ENCODE measurements at places on chromosomes 6 and 20.

DNA sequence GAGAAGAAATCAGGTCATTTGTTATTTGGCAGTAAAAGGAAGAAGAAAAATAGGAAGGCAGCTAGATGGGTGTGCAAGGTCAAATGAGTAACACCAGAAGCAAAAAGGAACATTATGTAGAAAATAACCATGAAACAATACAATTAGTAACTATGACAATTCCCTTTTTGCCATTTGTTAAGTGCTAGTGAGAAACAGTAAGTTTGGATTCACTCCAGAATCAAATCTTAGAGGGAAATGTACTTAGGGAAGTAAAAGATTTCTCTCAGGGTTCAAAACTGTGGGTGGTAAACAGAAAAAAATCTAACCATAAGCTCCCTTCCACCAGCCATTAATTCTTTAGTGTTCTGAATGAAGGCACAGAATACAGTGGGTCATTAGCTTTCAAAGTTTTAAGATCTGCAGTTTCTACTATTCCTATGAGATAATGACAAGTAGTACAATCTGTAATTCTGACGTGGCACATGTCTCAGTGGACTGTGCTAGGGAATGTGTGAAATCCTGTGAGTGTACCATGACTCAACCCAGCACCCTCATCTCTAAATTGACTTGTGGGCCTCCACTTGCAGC lies 17.1 kb downstream of the REPS1 start:
- no peak for DNase-seq

DNA sequence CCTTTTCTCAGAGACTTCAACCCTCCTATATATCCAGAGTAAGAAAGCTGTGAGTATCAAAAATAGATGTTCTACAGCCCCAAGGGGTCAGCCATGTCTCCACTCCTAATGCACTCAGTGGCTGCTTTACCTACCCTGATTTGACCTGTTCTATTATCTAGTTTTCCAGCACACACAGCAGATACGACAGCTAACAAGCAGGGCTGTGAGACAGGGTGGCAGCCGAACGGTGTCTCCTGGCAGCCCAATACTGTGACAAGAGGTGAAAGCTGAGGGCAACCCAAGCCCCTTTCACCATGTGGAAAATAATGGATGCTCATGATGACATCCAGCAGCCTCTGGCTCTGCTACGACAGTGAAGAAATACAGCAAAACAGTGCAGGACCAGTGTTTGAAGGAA lies 67.9 kb downstream of the KIF13A start:
- no peak for DNase-seq

GRCh38 chr6:166433096-166433495 lies 50.4 kb upstream of the MPC1 start:
- no peak for DNase-seq

DNA sequence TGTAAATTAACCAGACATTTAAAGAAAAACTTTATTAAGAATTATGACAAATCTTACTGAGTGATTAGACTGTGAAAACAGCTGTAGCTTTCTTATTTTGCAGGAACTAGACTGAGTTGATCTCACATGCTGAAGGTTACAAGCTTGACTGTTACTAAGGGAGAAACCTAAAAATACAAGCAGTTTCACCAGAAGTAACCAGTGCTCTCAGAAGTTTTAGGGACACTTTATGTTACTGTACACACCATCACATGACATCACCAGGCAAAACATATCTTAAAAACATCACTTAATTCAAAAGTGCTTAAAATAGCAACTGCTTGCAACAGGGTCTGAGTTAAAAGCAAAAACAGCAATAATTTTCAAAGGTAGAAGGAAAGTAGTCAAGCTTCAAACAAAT lies 5.4 kb downstream of the FBXO30 start:
- no peak for DNase-seq

- no peak for DNase-seq
Observed at GRCh38 chr20:36121981-36122930, 32.3 kb upstream of the EPB41L1 start.

- DNase-seq: no peak
Observed at GRCh38 chr6:11428371-11428770, 109.2 kb upstream of the TMEM170B start.

DNA sequence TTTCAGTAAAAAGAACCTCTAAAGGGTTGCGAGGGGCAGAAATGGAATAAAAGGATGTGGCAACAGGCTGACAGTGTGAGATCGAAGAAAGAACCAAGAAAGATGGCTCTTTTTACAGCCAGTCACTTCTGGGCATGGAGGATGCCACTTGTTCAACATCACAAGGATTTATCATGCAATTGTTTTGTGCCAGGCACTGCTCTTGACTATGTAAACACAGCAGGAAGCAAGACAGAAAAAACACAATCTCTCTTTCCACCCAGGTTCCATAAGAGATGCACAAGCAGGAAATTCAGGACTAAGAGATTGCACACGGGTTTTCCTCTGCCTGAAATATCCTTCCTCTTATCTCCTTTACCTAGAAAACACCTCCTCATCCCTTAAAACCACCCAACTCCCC lies 38.0 kb downstream of the FOXA2 start:
- no peak for DNase-seq

DNA sequence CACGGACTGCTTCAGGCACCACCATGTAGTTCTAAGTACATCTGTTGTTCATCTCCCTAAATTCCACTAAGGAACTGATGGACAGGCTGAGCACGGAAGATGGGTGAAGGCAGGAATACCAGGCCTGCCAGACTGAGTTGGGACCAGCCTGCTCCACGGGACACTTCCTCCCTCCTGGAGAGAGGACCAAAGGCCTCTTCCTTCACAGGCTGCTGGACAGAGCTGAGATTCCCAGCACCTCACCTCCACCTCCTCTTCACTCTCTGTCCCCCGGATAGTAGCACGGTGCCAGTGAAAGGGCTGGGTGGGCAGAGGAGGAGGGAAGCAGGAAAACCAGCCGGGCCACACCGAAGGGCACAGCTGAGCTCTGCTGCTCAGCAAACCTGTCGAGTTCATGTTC lies 22.9 kb upstream of the TCFL5 start:
- no peak for DNase-seq

DNA sequence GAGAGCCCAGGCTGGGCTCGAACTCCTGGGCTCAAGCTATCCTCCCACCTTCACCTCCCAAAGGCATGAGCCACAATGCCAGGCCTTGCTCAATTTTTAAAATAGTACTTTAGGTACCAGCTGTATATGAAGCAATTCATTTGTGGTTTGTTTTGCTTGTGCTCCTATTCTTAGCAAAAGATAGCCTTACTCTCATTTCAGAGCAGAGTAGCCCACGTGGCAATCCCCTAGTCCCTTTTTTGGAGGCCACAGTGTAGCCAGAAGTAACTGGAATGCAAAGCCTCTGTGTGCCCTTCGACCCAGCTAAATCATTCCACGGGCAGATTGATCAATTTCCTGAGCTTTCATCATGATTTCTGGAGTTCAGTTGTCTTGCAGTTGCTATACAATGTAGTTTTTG lies 372.2 kb downstream of the NRN1 start:
- no peak for DNase-seq

Measured in CD8-positive, alpha-beta memory T cell (primary cell).